Daoy (cell line): ENCODE measurements at places on chromosomes 12 and 14. TPM values are rescaled to one million over a fixed set of nuclear protein-coding genes. Genes with fewer than 3 reads are reported as not detected.
A peak's percentile ranks its signal among the peaks of the same experiment; 100 is the strongest.

GRCh38 chr14:95507174-95507573 is 9.3 kb downstream of the SYNE3 start:
- peak; percentile 98 for DNase-seq

DNA sequence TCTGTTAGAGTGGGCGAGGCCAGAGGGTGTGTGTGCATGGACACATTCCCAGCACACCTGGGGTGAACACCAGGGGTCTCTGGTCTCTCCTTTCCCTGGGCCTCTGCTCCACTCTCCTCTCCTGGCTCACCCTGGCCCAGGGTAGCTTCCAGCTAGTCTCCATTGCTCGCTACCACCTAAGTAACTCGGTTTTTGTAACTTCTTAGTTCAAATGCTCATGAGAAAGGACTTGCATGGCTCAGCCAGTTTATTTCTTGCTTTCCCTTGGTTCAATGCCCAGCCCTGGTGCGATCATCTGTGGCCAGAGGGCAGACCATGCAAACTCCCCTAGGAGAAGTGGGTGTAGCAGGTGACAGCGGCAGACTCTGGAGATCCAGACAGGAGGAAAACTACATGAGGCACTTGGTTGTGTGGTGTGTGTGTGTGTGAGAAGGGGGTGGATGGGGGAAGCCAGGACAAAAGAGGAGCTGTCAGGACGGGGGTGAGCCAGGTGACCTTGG is 8.9 kb upstream of the ACVR1B start:
- DNase-seq, result no peak

DNA sequence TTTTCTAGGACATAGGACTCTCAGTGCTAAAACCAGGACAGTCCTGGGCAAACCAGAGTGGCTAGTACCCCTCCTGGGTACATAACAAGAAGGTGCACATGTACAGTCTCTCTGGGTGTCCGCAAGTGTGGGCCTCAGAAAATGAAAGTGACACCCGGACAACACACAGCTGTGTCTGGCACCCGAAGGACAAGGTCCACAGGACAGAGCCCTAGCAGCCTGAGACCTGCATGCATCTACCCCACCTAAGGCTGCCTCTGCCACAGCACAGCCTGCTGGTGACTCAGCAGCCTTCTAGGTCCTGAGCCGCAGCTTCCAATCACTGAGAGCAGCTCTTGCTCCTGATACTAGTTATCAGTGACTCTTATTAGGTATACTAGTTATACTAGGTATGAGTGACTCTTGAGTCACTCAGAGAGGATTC is 784.1 kb upstream of the TBX3 start:
- DNase-seq, result peak; percentile 55

- peak; percentile 83 for DNase-seq
Measured at GRCh38 chr14:22549981-22550673, 38.9 kb downstream of the DAD1 start.

DNA sequence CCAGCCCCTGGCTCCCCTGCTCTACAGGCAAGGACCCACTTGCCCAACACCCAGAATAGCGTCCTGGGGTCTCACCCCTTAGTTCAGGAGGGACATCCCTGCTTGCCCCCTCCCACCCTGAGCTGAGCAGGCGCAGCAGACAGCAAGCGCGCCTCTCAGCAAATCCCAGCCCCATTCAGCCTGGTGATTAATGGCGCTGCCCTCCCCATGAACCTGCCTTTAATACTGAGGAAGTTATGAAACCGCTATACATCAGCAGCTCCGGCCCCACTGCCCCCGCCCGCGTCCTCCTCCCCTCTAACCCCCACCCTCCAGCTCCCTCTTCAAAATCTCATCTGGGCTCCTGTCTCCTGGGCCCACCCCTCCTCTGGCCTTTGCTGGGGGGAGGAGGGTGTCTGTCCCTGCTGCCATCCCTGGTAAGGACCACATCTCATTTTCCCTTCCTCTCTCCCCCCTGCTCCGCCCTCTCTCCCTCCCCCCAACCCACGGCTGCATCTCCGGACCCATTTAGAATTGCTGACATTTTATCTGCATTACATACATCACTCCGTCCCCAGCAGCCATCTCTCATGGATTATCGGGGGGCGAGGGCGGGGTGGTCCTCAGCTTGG is 7.1 kb upstream of the SMUG1 start:
- peak; percentile 75 for DNase-seq

- no peak for DNase-seq
Measured at GRCh38 chr12:130538343-130539095, 177.6 kb downstream of the RIMBP2 start.

GRCh38 chr12:89363084-89363483 is 10.8 kb upstream of the DUSP6 start:
- no peak for DNase-seq

CELA1 gene
- total RNA-seq, result not detected in 2 replicates

KLRK1 gene
- not detected in 2 replicates for total RNA-seq

PIK3C2G gene
- not detected in 2 replicates for total RNA-seq

C12orf56 gene
- 0.06 TPM in 1 of 2 replicates, not detected in the other for total RNA-seq

NELL2 gene
- total RNA-seq, result 19.9 and 28.0 TPM in 2 replicates
